ENCODE measurements at places on chromosomes 5 and 9. TPM values are rescaled to one million over a fixed set of nuclear protein-coding genes. Genes with fewer than 3 reads are reported as not detected.

The TAS2R1 gene
- total RNA-seq, result not detected

The GABRA6 gene
- total RNA-seq, result not detected

The IRGM gene
- total RNA-seq, result 0.13 TPM

The TYRP1 gene
- total RNA-seq, result not detected

The MAMDC2 gene
- total RNA-seq, result 0.25 TPM

The IL31RA gene
- total RNA-seq, result 2.0 TPM

The SPATA31A3 gene
- total RNA-seq, result not detected

The INSYN2B gene
- 1.1 TPM for total RNA-seq

The WDR70 gene
- 13.0 TPM for total RNA-seq

The NR5A1 gene
- not detected for total RNA-seq

The SV2C gene
- not detected for total RNA-seq

The ANKRD20A1 gene
- total RNA-seq, result 0.28 TPM

The IL9 gene
- not detected for total RNA-seq

The OR13C4 gene
- total RNA-seq, result not detected

The CYLC2 gene
- total RNA-seq, result not detected

The IL3 gene
- not detected for total RNA-seq

The BSPRY gene
- total RNA-seq, result not detected

The CAMK2A gene
- total RNA-seq, result 0.87 TPM

The GFRA3 gene
- total RNA-seq, result 0.08 TPM

The PCDHB16 gene
- total RNA-seq, result 0.05 TPM

The SVEP1 gene
- total RNA-seq, result 1.4 TPM

The C7 gene
- total RNA-seq, result not detected

The FOXD4L3 gene
- not detected for total RNA-seq

The CDH6 gene
- total RNA-seq, result 0.19 TPM

The RPL7A gene
- 3,321 TPM for total RNA-seq

The JAKMIP2 gene
- total RNA-seq, result not detected

The TXNDC8 gene
- not detected for total RNA-seq

The TMEM232 gene
- 0.10 TPM for total RNA-seq

The CHSY3 gene
- 0.10 TPM for total RNA-seq

The WNK2 gene
- total RNA-seq, result 6.1 TPM

The ACSL6 gene
- not detected for total RNA-seq

The TEX48 gene
- total RNA-seq, result not detected

The PCDHA4 gene
- 2.0 TPM for total RNA-seq

All from A549 treated with CpdA at 1 μM for 4 hours (cell line).